Right forelimb (tissue), 1 donor: ENCODE measurements at places on chromosomes 11 and 22.
A peak's percentile ranks its signal among the peaks of the same experiment; 100 is the strongest.

- DNase-seq, result no peak
Observed at GRCh38 chr11:60984636-60985035, 13.2 kb downstream of the CD6 start.

- DNase-seq, result peak; percentile 35
Observed at GRCh38 chr11:2317354-2318050, 15.7 kb downstream of the TSPAN32 start.

GRCh38 chr11:57410287-57410686 lies 16.6 kb downstream of the SLC43A3 start:
- DNase-seq, result no peak

GRCh38 chr11:12019337-12019736 lies 10.9 kb upstream of the DKK3 start:
- DNase-seq, result peak; percentile 62

- no peak for DNase-seq
Observed at GRCh38 chr22:40216041-40216756, 38.5 kb downstream of the TNRC6B start.

DNA sequence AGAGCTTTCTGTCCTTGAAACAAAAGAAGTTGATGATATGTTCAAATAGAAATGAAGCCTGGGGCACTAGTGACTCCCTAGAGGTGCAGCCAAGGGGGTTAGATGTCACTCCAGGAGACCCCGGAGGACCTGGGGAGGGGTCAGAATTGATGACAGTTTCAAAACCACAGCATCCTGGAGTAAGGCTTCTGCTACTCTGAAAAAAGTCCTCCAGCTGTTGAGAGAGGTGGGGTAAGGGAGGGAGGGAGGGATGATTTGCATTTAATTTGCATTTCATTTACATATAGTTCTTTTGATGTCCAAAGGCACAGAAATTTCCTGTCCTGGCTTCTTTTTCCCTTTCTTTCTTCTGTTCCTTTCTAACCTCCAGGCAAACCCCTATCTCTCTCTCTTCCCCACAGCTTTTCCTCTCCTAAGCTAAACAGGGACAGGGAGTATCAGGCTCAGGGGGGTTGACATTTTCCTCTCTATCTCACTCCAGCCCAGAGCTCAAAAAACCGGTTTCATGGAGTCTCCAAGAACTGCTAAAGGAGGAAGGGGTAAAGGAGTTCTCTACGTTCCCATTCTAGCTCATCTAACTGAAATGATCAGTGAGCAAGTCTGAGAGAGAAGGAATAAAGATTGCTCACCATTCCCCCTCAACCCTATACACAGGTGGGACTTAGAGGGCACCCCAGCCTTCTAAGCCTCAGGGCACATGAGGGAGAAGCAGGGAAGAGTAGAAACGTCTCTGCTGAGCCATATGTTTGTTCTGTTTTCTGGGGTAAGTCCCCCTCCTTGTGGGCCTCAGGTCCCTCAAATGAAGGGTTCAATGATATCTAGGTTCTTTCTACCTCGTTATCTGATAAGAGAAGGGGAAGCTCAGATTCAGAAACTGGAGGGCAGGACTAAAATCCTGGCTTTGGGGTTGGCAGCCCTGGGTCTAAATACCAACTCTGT lies 3.5 kb upstream of the POU2F3 start:
- no peak for DNase-seq
